ENCODE measurements at places on chromosomes 12 and 14. TPM values are rescaled to one million over a fixed set of nuclear protein-coding genes. Genes with fewer than 3 reads are reported as not detected.

Gene GPR84
- total RNA-seq = 2.3 TPM

GRCh38 chr14:97575677-97576076 lies 778.5 kb downstream of the VRK1 start:
- no peak for DNase-seq
- H3K4me3 ChIP-seq = no peak overlapping the region
- no peaks in the 10 kb centered on the region for H3K4me1 ChIP-seq
- no peaks in the 10 kb centered on the region for H3K36me3 ChIP-seq
- no peak overlapping the region for H3K27ac ChIP-seq

Gene AQP2
- not detected for total RNA-seq

Gene SLC24A4
- 2.7 TPM for total RNA-seq

DNA sequence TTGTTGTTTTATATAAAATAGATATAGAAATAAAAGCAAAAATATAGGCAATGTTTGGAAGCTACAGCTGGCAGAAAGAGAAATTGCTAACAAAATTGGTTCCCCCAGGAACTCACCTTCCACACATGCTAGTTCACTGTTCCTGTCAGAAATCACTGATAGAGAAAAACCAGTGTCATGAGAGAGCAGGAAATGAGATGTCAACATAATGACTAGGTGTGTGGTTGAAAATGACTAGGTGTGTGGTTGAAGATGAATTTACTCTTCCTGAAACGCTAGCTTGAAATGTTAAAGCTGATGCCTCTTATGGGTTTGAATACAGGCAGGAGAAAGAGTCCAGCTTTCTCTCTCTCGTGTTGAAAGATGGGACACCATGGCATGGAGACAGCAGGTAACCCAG lies 216.3 kb downstream of the C12orf42 start:
- DNase-seq = no peak
- no peak overlapping the region for H3K4me3 ChIP-seq
- H3K27me3 ChIP-seq = no peaks in the 10 kb centered on the region
- no peak overlapping the region for H3K27ac ChIP-seq
- H3K36me3 ChIP-seq = no peaks in the 10 kb centered on the region

GRCh38 chr12:46354111-46354801 lies 18.3 kb downstream of the SLC38A2 start:
- peaks cover 27% of the 10 kb centered on the region for H3K4me1 ChIP-seq
- DNase-seq = no peak
- H3K36me3 ChIP-seq = peaks cover 6% of the 10 kb centered on the region
- no peak overlapping the region for H3K27ac ChIP-seq

DNA sequence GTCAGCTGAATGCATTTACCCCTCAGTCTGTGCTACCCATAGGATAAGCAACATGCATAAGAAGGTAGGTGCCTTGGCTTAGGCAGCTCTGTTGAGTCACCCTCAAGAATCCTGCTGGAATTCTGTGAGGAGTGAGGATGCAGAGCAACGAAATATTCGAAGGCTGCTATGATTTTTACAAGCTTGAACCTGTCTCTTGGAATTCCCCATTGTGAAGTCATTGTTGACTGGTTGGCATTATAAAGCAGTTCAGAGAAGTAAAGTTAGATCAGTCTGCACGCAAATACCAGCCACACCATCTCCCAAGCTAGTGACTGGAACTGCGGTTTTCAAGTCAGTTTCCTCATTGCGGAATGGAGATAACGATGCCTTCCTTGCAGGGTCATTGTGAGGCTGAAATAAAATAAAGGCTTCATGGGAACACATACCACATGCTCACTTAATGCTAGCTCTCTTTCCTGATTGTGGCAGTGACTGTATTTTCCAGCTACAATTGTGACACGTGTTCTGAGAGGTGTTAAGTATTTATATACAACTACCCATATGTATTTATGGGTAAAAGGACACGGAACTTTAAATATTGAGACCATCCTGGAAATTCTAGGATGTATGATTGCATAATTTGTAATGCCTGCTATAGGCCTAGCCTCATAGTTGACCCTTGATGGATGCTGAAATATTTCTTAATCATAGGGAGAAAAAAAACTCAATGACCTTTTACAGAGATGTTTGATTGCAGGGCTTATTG lies 96.7 kb downstream of the ETV6 start:
- no peak overlapping the region for H3K4me3 ChIP-seq
- H3K27ac ChIP-seq = peak overlapping the region; percentile 32
- H3K4me1 ChIP-seq = peaks cover 32% of the 10 kb centered on the region

GRCh38 chr14:104434214-104435076 lies 145.1 kb upstream of the C14orf180 start:
- H3K27ac ChIP-seq = no peak overlapping the region
- no peaks in the 10 kb centered on the region for H3K27me3 ChIP-seq
- no peaks in the 10 kb centered on the region for H3K36me3 ChIP-seq
- peaks cover 4% of the 10 kb centered on the region for H3K4me1 ChIP-seq

Gene BDKRB2
- total RNA-seq = 14.3 TPM

DNA sequence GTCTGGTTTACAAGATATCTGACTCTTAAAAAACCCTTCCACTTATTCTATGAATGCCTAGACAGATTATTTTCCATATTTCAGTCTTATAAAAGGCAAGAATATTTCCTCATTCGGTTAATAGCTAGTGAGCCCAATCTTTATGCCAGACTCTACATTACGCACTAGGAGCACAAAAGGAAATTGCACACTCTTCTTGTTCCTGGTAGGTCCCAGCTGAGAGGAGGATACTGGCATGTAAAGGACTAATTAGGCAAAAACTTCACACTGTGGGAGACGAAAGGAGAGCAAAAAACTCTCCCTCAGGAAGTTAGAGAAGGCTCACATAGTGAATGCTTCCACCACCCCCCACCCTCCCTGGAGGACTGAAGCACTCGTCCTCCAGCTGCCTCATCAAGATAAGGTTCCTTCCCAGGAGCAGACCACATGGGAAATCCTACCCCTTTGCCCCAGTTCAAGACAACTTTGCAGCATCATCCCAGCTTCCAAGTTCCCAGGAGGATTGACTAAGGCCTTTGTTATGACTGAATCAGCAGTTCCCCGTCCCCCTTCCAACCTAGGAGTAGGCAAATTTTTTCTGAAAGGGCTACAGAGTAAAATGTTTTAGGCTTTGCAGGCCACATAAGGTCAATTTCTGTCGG lies 14.5 kb downstream of the CAPZA3 start:
- H3K4me1 ChIP-seq = peaks cover 9% of the 10 kb centered on the region
- no peaks in the 10 kb centered on the region for H3K36me3 ChIP-seq
- H3K27ac ChIP-seq = no peak overlapping the region
- DNase-seq = no peak
- H3K27me3 ChIP-seq = no peaks in the 10 kb centered on the region

GRCh38 chr12:92277795-92278194 lies 132.1 kb upstream of the BTG1 start:
- no peak for DNase-seq
- H3K27ac ChIP-seq = no peak overlapping the region
- H3K4me1 ChIP-seq = peaks cover 17% of the 10 kb centered on the region
- no peaks in the 10 kb centered on the region for H3K36me3 ChIP-seq
- no peaks in the 10 kb centered on the region for H3K27me3 ChIP-seq

Gene ANKRD33
- not detected for total RNA-seq

Gene VRTN
- total RNA-seq = not detected

GRCh38 chr14:104121142-104121541 lies 17.2 kb upstream of the KIF26A start:
- no peaks in the 10 kb centered on the region for H3K27me3 ChIP-seq
- no peak overlapping the region for H3K27ac ChIP-seq
- DNase-seq = no peak
- H3K4me3 ChIP-seq = no peak overlapping the region
- no peaks in the 10 kb centered on the region for H3K36me3 ChIP-seq

- H3K4me3 ChIP-seq = no peak overlapping the region
- no peaks in the 10 kb centered on the region for H3K27me3 ChIP-seq
- no peak overlapping the region for H3K27ac ChIP-seq
- H3K36me3 ChIP-seq = no peaks in the 10 kb centered on the region
Measured at GRCh38 chr14:61641914-61642613, 53.2 kb upstream of the HIF1A start.

DNA sequence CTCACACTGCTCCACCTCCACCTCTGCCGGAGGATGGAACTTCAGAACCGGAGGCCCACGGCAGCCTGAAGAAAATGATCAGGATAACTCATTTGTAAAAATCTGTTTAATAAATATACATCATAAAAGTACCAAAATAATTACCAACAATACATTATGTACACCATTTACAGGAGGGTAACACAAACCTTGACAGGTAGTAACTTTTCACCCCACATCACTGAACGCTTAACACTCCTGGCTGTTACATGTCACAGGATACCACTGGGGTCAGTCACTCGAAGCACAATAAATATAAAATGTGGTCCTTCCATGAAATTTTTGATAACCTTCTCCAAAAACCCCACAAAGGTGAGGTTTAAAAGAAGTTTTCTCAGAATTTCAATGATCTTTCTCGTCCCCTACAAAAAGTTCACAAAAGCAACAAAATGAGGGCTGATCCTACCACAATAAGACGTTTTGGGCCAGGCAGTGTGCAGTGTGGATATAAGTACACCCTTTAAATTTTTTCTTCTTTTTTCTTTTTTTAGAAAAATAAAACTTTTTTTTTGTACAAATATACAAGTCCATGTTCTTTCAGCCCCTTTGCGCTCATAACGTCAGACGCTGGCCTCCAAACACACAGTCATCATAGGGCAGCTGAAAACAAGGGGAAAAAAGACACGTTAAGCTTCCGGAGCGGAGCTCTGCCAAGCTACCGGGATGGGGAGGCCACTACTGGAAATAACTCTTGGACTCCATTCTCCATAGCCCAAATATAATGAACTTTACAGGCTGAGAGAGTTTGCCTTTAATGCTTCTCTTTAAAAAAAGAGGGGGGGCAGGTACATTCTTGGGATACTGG lies 2.9 kb downstream of the NFKBIA start:
- peak overlapping the region; percentile 99 for H3K27ac ChIP-seq

Gene HOXC12
- not detected for total RNA-seq

DNA sequence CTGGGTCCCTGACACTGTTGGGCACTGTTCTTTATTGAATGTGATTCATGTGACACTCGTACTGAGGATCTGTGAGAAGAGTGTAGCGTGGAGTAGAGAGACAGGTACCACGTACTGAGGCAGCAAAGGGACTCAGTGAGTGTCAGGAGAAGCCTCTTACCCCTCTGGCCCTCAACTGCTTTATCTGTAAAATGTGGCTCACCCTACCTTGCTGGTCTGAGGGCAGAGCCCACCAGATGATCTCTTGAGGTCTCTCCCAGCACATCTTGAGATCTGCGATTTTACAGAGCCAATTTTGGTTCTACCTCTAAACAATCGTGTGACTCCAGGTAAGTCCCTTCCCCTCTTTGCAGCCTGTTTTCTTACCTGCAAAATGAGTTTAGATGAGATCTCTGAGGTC lies 3.1 kb downstream of the CEBPE start:
- no peak overlapping the region for H3K27ac ChIP-seq
- no peak for DNase-seq
- H3K36me3 ChIP-seq = no peaks in the 10 kb centered on the region
- no peaks in the 10 kb centered on the region for H3K27me3 ChIP-seq
- peaks cover under 1% of the 10 kb centered on the region for H3K4me1 ChIP-seq

DNA sequence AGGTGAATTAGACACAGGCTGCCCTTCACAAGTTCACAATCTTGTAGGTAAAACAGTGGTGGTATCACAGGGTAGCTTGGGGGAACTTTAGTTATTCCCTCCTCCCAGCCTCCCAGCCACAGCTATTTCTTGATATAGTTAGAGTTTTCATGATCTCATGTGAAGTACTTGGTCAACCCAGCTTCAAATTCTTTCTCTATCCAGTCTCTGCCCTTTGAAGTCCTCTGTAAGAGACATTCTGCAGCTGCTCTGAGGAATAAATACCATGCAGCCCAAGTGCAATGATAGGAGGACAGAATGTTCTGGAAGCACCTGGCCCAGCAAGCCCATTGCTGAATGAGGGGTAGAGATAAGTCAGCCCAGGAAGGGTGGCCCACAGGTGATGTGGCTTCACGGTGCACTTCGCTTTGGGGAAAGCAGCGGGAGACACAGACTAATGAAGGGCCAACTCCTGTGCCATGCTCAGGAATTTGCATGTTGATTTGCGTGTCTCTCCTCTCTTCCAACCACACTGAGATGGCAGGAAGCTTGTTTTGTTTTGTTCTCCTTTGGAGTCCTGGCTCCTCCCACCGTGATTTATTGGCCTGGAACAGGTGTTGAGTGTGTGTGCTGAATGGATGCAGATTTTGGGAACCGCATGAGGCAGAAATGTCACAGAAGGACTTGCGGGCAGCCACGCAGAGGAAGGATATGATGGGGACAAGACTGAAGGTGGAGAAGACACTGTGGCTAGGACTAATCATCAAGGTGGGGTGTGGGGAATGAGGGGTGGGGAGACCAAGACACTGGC lies 8.0 kb upstream of the TXNRD1 start:
- no peak overlapping the region for H3K4me3 ChIP-seq
- no peak for DNase-seq
- no peaks in the 10 kb centered on the region for H3K27me3 ChIP-seq
- no peaks in the 10 kb centered on the region for H3K4me1 ChIP-seq
- no peak overlapping the region for H3K27ac ChIP-seq
- H3K36me3 ChIP-seq = no peaks in the 10 kb centered on the region

DNA sequence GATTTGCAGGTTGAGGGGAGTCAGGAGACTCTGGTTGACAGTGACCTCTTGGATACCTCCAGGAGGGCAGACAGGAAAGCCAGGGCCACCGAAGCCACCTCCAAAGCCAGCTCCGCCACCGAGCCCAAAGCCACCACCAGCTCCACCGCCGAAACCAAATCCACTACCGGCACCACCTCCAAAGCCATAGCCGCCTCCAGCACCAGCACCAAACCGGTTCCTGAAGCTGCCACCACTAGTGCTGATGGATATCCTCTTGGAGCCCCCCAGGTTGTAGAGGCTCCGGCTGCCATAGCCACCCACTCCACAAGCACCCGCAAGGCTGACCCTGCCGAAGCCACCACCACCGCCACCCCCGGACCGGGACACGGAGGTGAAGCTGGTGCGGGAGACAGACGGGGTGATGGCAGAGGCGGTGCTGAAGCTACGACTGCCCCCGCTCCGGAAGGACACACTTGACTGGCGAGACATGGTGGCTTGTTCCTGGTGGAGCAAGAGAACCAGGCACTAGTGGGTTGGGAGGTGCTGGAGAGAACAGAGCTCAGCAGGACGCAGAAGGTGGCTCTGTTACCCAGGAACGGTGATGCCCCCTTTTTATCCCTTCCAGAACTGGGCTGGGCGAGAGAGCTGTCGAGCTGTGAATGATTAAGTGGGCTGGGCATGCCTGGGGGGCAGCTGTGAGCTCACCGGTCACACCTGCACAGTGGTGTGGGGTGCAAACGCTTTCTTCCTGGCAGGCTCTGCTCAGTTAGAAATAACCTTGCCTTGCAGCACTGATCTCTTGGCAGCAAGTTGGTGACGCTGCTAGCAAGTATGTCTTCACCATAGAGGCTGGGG lies at the start of gene KRT5:
KRT5 (minus strand) TSS at position 569 of the 837 bp plus-strand sequence; CDS start at position 471, 98 bp downstream.
- H3K4me1 ChIP-seq = no peaks in the 10 kb centered on the region
- DNase-seq = no peak
- peak within 1 kb of the TSS; percentile 52 for H3K27ac ChIP-seq
- H3K4me3 ChIP-seq = no peak within 1 kb of the TSS
- no peaks in the 10 kb centered on the region for H3K27me3 ChIP-seq
- H3K36me3 ChIP-seq = no peaks in the 10 kb centered on the region
